GOT3 (cell line): ENCODE measurements at places on chromosomes 4 and X.

DNA sequence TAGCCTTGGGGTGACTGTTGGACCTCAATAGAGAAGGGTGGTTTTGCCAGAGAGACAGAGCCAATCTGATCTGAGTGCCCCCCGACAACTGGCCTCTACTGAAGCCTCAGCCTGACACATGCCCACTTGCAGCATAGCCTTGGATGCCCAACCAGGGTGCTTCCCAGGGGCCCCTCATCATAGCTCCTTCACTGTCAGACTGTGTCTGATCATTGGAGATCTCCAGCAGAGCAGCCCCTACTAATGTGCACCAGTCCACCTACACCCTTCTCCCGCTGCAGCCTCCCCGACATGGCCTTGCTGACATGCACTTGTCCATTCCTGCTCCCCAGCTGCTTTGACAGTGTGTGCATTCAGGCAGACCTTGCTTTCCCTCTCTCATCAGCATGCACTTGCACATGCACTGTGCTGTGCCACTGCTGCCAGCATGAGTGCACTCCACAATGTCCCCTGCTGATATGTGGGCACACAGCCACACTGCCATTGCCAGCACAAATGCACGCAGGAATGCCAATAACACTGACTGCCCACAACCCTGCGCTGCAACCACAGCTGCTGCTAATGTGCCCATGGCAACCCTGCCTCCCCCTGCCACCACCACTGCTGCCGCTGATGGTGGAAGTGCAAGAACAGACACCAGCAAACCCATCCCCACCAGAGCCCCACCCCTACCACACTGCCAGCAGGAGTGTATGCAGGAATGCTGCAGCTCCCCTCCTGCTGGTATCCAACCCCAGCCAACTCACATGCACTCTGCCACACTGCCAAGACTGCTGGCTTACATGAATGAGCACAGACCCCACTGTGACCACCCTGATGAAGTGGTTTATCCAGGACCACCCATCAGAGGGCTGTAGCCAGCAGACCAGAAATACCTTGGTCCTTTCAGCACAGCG is 68.1 kb upstream of the ZMAT1 start:
- no peak for DNase-seq

GRCh38 chr4:62028745-62029144 is 828.6 kb downstream of the ADGRL3 start:
- DNase-seq, result no peak

DNA sequence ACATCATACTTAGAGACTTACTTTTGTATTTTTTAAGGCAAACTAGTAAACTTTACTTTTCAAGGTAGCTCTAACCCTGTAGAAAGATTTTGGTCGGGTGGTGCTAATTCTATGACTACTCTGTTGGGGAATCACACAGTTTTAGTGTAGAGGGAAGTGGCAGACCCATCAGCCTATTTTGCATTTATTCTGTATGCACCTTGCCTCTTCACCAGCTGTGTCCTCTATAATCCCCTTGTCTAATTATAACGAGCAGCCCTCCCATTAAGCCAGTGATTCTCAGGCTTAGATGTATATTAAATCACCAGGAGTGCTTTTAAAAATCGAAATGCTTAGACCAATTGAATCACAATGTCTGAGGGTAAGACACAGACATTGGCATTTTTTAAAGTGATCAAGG is 78.1 kb downstream of the GALNT7 start:
- DNase-seq, result no peak

DNA sequence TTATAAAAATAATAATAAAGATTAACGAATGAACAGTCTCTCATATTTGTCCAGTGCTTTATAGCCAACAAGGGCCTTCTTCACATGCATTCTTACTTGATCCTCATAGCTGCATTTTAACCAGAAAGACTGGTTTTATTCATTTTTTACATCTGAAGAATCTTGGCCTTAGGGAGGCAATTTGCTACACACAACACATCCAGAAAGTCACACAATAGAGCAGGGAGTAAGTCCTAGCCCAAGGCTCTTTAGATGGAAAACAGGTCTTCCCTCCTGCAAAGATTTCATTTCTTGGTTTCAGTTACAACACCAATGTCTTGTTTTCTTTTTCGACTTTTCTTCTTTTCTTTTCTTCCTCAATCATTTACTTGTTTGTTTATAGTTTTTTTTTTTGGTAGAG is 13.0 kb upstream of the C1GALT1C1 start:
- DNase-seq, result no peak

GRCh38 chrX:119292445-119292844 is 56.4 kb downstream of the PGRMC1 start:
- DNase-seq, result no peak

- DNase-seq, result no peak
These were observed 23.3 kb downstream of the PHOX2B start for GRCh38 chr4:41725254-41725653.

- DNase-seq, result no peak
These were observed 5.1 kb downstream of the FBXL5 start for GRCh38 chr4:15649914-15650545.

DNA sequence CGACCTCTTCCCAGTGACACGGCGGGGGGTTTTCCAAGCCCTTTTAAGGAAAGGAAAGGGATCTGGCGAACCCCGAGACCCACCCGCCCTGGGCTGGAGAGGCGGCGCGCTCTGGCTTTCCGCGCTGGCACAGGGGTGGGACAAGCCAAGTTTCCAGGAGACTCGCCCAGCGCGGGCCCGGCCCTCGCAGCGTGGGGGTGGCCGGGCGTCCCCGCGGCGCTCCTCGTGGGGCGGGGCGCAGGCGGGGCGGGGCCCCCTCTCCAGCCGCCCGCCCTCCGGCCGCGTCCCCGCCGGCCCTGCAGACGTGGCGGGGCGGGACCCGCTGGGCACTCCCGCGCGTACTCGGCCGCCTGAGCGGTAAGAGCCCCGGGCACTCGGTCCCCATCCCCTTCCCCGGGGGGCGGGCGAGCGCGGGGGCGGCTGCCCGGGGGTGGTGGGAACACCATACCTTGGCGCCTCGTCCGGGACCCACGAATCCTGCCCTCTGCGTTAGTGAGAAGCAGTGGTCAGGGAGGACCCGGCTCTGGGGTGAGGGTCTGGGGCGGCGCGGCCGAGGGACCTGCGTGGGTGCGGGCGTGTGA is at the start of gene FAM114A1:
Gene FAM114A1 (plus strand): TSS at position 329 of the 581 bp plus-strand sequence. CDS start 10,273 bp downstream, outside the sequence.
- peak; percentile 42 for DNase-seq

- no peak for DNase-seq
These were observed 43.0 kb upstream of the NHSL2 start for GRCh38 chrX:71867680-71868079.
